ENCODE measurements at places on chromosomes 12 and 14.

GRCh38 chr12:11596141-11596540 is 53.3 kb upstream of the ETV6 start:
- no peak for DNase-seq

DNA sequence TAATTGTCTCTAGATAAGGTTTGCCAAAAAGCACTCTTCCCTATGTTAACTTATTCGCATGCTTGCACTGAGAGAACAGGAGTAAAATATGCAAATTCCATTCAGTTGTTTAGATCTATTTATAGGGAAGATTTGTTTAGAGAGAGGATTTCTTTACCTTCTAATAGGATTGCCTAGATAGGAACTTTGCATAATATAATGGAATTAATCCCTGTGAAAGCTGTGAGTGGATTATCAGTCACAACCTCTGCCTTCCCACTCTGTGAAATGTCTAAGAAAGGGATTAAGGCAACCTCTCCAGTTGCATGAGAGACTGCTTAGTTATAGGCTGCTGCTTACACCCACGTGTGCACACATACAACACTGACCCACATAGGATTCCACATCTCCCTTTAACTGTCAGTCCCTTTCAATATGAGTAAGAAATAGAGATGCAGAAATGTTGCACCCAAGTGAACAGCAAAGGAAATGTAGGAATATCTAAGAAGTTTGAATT is 83.2 kb downstream of the ALG10B start:
- DNase-seq: no peak

DNA sequence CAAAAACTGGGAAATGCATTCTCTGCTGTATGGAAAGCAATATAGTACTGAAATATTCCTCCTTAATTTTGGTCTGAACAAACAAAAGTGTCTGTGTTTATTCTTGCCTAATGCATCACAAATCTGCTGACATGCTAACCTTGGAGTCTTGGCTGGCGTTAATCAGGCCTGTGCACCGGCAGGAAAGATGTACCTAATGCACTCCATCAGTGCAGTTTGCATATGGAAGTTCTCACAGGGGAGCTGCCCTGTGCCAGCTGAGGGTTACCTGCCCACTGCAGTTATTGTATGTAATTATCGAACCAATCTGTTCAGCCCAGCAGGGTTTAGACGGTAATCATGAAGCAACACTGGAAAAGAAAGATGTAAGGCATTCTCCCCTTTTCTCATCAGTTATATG is 76.9 kb downstream of the VRK1 start:
- no peak for DNase-seq

- DNase-seq: peak; percentile 17
Observed at GRCh38 chr14:49173765-49174373, 412.3 kb downstream of the RPS29 start.

GRCh38 chr12:64569923-64570691 is 40.2 kb upstream of the RASSF3 start:
- DNase-seq: no peak

- no peak for DNase-seq
Observed at GRCh38 chr14:77086017-77086727, 11.9 kb upstream of the CIPC start.

GRCh38 chr14:50649691-50650090 is 18.4 kb downstream of the SAV1 start:
- DNase-seq: no peak

GRCh38 chr12:20006871-20007730 is 361.2 kb upstream of the PDE3A start:
- DNase-seq: no peak

Measured in brain pericyte (primary cell).